ENCODE measurements at places on chromosomes 11 and 22.

DNA sequence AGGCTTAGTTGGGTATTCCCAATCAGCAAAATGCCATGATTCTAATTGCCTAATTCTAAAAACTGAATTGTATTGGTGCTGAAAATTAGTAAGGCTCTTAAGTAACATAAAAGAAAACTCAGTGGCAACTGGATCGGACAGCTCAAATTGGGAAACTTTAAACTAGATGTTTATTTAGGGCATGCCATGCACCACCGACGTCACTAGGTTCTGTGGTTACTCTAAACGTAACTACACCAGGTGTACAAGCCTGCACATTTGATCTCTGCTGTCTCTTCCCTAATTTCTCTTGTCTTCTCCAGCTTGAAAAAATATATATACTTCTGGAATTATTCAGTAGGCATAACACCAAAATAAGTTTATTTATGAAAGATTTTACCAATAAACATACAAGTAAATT lies 378.2 kb downstream of the DCDC1 start:
- no peak for DNase-seq

DNA sequence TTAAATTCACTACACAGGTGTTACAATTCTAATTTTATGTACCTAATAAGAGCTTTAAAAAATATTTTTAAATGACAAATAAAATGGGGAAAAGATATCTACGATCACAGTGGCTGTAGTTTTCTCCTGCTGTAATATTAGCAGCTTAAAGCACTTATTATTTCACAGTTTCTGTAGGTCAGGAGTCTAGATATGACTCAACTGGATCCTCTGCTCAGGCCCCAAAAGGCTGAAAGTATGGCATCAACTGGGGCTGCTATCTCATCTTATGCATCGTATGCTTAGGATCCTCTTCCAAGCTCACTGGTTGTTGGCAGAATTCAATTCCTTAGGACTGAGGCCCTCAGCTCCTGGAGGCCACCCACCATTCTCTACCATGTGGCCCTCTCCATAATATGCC lies 12.8 kb downstream of the FBXO3 start:
- no peak for DNase-seq

GRCh38 chr11:133385781-133386180 lies 146.5 kb downstream of the OPCML start:
- DNase-seq: no peak

GRCh38 chr11:86932259-86932585 lies 23.0 kb downstream of the FZD4 start:
- DNase-seq: no peak

DNA sequence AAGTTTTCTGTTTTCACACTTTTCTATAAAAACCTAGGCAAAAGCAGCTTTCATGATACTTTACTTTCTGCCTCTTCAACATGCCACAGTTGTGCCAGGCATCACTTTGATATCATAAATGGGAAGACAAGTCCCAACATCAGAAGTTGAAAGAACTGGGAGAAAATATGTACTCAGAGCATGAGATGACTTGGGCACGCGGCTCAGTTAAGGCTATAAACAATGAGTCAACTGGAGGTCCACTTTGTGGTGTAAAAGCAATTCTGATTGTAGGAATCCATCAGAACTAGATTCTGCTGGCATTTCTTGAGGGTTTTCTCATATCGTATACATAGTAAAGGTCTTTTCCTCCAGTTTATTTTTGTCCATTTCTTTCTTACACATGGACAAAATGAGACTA lies 109.7 kb upstream of the USP47 start:
- no peak for DNase-seq

- DNase-seq: no peak
Measured at GRCh38 chr11:128800871-128801417, 66.2 kb downstream of the KCNJ1 start.

- DNase-seq: peak; percentile 69
Measured at GRCh38 chr22:36790648-36791047, 14.7 kb upstream of the IFT27 start.

- no peak for DNase-seq
Measured at GRCh38 chr11:116078101-116078591, 573.9 kb upstream of the CADM1 start.

DNA sequence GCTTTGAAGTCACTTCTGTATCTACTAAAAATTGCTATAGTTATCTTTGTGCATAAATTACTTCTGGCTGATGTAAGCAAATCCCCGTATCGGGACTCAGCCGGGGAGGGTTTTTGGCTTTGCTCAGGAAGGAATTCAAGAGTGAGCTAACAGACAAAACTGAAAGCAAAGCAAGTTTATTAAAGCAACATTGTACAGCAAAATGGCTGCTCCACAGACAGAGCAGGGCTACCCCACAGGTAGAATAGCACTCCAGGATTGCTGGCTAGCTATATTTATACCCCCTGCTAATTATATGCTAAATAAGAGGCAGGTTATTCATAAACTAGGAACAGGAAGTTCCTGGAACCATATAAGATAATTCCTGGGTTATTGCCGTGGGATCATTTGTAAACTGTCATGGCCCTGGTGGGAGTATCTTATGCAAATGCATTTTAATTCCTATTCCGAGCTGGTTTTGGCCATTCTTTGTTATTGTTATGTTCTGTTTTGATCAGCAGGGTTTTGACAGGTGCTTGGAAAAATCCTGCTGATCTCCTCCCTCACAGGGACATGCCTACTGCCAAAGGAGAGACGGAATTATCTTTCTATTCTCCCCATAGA lies 15.2 kb downstream of the MIF start:
- DNase-seq: no peak

DNA sequence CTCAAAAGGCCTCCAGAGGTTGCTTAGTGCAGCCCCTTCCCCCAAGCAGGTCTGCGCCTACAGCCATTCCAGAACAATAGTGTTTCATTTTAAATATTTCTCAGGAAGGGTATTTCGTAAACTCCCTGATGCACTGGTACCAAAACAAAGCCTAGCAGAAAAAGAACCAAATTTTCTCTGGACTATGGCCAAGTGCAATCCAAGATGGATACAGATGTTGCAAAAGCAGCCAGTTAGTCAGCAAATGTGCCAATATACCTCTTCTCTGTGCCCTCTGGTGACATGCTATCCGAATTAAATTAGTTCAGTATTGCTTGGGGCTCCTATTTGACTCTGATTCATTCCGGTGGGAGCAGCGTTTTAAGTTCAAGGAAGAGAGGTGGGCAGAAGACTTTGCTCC lies 247.8 kb downstream of the NTM start:
- DNase-seq: no peak

DNA sequence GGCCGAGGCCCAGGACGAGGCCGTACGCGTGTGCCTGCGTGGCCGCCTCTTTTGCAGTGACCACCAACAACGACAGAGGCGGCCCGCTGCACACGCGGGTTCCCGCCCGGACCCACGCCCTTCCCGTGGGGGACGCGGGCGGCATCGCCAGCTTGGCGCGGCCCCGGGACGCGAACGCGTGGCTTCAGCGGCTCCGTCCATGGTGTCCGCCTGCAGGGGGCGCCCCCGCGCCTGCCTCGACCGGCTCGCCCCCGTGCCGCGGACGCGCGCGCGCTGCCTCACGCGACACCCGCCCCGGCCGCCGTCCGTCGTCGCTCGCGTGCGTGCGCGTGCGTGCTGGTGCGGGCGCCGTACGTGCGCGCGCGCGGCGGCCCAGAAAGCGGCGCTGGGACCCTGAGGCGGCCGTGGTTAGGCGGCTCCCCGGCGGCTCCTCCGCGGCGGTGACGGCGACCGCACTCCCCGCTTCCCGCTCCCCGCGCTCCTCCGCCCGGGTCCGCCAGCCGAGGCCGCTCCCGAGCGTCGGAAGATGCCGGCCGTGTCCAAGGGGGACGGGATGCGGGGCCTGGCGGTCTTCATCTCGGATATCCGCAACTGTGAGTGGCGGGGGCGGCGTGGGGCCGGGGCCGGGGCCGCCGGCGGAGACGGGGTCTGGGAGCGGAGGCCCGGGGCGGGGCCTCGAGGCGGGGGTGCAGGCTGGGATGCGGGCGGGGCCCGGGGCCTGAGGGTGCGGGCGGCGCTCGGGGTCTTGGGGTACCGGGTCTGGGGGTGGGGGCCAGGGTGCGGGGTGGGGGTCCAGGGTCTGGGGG lies at the start of gene AP2A2:
TSS of gene AP2A2 (plus strand) at position 375 of the 806 bp plus-strand sequence. CDS start at position 527, 152 bp downstream.
- DNase-seq: peak; percentile 98

GRCh38 chr11:36509201-36509639 lies 852 bp downstream of the TRAF6 start:
- DNase-seq: peak; percentile 25

DNA sequence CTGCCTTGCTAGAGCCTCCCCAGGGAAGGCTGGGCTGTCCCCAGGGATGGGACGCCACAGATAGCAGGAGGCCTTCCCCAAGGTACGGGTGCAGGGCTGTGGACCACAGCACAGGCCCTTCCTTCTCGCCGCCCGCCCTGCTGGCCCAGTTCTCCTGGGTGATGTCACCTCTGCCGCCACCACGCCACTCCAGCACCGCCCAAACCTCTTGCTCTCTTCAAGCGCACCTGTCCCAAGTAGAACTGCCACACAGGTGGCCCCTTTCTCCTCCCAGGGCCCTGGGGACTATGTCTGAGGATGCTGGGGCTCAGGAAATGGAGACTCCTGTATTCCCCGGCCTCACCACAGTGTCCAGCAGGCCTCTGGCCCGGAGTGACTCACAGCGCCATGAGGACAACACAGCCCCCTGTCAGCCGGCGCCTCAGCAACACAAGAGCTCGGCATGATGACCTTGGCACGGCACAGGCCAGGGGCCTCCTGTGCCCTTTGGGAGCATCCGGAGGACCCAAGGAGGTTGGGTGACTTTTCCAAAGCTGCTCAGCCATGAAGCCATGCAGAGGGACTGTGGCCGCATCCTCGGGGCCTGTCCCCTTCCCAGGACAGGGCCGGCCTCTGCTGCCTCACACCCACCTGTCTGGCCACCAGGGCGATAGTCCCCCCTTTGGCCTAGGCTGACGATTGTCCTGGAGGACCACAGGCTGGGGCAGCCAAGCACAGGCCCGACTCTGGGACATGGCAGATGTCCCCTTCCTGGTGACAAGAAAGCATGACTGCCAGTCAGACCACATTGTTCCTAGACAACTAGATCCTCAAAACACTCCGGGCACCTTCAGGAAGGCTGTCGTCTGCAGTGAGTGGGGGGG lies 1023.5 kb downstream of the BRD1 start:
- no peak for DNase-seq

GRCh38 chr11:18010121-18010670 lies 2.7 kb downstream of the SERGEF start:
- no peak for DNase-seq

DNA sequence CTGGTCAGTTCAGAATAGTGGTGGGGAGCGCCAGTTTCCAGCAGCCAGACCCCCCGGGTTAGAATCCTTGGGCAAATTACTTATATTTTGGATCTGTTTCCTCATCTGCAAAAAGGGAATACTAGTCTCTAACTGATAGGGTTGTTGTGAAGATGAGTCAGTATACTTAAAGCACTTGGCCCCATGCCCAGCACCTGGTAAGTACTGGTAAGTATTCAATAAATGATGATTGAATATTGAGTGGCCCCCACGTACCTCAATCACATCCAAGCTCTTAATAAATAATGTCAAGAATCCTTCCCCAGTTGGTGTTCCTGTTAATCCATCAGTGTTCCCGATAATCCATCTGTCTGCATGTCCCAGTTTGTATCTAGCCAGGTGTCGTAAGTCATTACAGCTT lies 12.1 kb downstream of the ACP2 start:
- DNase-seq: no peak

GRCh38 chr22:42887523-42888507 lies 30.7 kb upstream of the ARFGAP3 start:
- DNase-seq: no peak

GRCh38 chr11:117761993-117762392 lies 35.0 kb downstream of the DSCAML1 start:
- DNase-seq: no peak

DNA sequence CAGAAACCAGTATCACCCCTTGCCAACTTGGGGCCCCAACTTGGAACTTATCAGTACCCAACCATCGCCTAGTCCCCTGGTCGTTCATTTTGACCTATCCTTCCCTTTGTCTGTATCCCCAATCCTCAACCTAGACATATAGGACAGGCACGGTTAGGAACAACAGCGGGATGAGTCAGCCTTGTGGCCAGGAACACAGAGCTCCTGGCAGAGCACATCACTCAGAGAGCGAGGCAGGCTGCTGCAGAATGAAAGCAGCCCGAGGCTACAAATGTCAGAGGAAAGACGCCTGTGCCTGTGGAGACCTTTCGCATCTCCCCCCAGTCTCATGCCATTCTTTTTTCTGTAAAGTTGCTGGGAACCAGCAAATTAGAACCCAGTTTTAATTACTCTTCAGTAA lies 14.6 kb downstream of the DKK3 start:
- DNase-seq: no peak

DNA sequence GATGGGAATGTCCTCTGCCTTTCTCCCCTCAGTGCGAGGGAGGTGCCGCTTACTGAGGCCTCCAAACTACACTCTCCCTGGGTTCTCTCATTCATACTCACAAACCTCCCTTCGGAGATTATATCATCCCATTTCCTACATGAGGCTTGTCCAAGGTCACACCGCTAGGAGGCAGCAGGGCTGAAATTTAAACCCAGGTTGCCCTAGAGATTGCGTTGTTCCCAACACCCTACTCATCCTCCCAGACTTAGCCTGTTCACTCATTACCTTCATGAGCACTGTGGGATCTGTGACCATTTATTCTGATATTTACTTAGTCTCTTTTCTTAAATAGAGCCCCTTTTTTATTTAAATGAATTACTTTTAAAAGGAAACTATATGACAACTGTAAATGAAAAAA lies 31.1 kb downstream of the SDHAF2 start:
- no peak for DNase-seq

- DNase-seq: no peak
Measured at GRCh38 chr11:2934021-2934550, 4.9 kb upstream of the PHLDA2 start.

DNA sequence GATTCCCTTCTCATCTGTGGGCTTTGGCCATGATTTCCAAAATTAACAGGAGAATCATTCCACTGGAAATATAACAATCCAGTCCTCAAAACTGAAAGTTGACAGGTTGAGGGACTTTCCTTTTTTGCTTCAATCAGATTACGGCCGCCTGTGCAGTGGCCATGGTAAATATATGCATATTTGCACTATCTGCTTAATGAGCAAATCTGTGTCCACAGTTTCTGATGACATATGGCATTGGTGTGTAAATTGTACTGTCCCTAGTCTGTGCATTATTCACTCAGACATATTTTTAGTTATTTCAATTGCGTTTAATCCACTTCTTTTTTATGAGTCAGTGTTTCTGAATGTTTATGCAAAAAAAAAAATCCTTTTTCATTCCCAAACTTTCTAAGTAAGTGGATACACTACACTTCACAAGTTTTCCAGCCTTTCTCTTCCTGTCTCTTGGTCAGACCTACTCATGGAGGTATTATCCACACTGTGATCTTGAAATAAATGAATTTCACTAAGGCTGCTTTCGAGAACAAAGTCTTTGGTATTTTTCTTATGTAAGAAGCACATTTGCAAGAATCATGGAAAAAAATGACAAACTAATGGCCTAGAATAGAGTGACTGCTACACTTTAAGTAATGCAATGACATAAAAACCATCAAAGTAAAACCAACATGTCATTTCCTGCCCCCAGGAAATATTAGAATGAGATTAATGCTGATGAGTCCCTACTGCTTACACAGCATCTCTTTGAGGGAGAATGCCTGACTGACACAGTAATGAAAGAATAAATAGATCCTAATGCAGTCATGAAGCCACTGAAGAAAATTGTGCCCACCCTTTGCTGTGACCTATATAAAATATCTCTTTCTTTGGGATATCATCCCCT lies 76.4 kb upstream of the MTNR1B start:
- DNase-seq: no peak

All from activated T-cell treated with anti-CD3 and anti-CD28 coated beads, Interleukin-2, amount 50 U/mL, for 72 hours (primary cell).